Thoracic aorta (tissue), 2 donors: ENCODE measurements at places on chromosomes 13 and 19. TPM values are rescaled to one million over a fixed set of nuclear protein-coding genes. Genes with fewer than 3 reads are reported as not detected.

The SOX21 gene
- not detected for total RNA-seq

The LGALS7 gene
- not detected for total RNA-seq

The UNC13A gene
- 7.7 TPM for total RNA-seq

The SLC10A2 gene
- not detected for total RNA-seq
